ENCODE measurements at places on chromosomes 11 and 22.

DNA sequence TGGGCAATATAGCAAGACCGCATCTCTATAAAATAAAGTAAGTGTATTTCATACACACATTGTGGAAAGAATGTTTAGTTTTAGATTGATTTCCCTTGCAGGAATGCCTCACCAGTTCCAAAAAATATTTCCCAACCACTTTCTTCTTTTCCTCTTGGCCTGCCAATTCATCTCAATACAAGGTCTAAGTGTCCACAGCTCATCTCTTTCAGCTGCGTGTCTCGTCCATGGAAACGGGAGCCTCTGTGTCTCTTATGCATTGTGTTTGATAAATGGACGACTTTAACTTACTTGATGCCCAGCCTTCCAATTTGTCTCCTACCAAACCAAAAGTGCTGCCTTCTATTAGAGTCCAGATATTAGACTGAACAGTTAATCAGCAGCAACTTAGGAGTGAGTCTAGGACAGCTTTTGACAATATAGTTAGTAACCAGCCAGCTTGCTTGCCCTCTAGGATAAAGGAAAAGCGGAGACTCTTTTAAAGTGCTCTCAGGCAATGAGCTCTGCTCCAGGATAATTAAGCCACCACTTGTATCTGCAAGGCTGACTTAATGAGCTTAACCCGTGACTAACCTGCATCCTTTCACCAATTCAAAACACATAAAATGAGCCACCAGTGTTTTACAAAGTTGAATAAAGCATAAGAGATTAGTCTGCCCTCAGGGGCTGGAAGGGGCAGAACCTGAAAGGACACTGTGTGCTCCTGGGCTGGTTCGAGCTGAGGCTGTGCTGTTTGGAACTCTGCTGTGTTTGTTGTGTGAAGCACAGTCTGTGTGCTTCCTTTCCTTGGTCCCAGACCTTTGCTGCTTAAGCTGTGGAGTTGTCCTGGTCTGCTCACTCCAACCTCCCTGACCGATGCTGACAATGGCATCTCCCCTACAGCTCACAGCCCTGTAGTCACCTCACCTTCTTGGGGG lies 27.5 kb downstream of the FBXO7 start:
- H3K36me3 ChIP-seq = peaks cover 13% of the 10 kb centered on the region
- DNase-seq = no peak
- H3K4me1 ChIP-seq = peaks cover 3% of the 10 kb centered on the region
- H3K27ac ChIP-seq = no peak overlapping the region
- no peaks in the 10 kb centered on the region for H3K27me3 ChIP-seq
- H3K4me3 ChIP-seq = no peak overlapping the region

GRCh38 chr11:111774955-111775710 lies 8.9 kb upstream of the PPP2R1B start:
- no peaks in the 10 kb centered on the region for H3K36me3 ChIP-seq
- no peak for DNase-seq
- H3K27ac ChIP-seq = no peak overlapping the region
- H3K27me3 ChIP-seq = peaks cover 1% of the 10 kb centered on the region

DNA sequence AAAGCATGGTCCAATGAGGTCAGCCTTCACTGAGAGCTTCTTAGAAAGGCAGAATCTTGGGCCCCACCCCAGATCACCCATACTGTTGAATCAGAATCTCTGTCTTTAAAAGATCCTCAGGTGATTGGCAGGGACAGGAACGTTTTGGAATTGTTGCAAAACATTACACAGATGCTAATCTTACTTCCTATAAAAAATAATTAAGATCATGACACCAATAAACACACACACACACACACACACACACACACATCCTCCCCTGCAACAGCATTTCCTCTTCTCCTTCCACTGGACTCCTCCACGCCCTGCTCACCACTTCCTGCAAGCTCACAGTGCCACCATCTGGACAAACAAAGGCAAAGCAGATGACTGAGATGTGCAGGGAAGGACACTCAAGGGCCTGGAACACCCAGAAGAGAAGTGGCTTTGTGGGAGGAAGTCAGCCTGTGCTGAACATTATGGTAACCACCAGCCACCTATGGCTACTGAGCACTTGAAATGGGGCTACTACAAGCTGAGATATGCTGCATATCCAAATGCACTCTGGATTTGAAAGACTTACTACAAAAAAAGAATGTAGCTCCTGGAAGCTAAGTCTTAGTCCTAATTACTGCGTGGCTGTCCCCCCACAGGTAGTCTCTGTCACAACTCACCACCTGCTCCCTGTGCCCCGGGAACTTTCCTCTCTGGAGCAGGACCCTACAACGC lies 65.6 kb downstream of the BTG4 start:
- no peak overlapping the region for H3K27ac ChIP-seq
- peak; percentile 72 for DNase-seq
- no peaks in the 10 kb centered on the region for H3K36me3 ChIP-seq
- H3K27me3 ChIP-seq = peaks cover 2% of the 10 kb centered on the region

DNA sequence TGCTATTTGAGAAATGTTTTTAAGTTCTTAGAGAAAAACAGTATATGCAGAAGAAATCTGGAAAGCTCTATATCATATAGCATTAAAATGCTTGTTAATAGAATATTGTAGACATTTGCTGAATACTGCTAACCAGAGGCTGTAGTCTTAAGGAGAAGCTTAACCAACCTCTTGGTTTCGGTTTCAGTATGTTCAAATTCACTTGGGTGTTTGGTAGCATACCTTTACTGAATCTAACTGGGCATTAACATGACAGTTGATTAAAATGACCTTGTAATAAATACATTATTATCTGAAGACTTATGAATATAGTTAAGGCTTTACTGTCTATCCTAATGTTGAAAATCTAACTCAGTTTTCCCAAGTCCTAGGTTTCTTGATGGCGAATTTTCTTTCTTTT lies 5.4 kb downstream of the PCF11 start:
- H3K27ac ChIP-seq = no peak overlapping the region
- no peak overlapping the region for H3K4me3 ChIP-seq
- DNase-seq = no peak
- peaks cover 27% of the 10 kb centered on the region for H3K4me1 ChIP-seq
- peaks cover 11% of the 10 kb centered on the region for H3K27me3 ChIP-seq

DNA sequence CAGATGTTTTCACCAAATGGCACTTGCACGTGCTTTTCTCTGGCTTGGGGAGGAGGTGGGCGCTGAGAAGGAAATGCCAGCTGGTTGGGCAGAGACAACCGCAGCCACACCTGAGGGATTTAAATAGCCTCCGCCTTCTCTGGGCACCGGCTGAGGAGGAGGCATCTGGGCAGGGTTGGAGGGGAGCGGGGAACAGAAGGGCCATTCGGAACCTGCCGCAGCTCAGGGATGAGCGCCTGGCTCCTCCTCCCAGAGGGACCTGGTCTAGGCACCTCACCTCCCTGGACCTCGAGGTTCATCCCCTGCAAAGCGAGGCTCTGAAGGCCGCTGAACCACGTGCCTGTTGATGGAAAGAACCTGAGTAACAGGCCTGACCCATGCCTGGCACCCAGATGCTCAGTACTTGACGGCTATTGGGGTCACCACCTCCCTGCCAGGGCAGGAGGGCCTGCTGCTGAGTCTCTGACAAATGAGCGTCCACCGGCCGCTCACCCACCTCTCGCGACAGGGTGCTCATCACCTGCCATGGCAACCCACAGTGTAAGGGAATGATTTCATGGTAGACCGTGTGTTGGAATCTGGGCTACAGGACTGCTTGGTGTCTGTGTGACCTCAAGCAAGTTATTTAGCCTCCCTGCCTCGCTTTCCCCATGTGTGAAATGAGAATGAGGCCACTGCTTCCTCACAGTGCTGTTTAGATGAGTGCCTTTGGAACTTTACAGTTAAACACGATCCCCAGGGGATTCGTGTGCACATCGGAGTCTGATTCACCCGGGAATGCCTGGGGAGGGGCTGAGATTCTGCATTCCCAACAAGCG lies 2.0 kb upstream of the KDELR3 start:
- no peaks in the 10 kb centered on the region for H3K36me3 ChIP-seq
- no peak overlapping the region for H3K27ac ChIP-seq
- no peak overlapping the region for H3K4me3 ChIP-seq
- H3K4me1 ChIP-seq = peaks cover 17% of the 10 kb centered on the region
- no peak for DNase-seq
- peaks cover 12% of the 10 kb centered on the region for H3K27me3 ChIP-seq

DNA sequence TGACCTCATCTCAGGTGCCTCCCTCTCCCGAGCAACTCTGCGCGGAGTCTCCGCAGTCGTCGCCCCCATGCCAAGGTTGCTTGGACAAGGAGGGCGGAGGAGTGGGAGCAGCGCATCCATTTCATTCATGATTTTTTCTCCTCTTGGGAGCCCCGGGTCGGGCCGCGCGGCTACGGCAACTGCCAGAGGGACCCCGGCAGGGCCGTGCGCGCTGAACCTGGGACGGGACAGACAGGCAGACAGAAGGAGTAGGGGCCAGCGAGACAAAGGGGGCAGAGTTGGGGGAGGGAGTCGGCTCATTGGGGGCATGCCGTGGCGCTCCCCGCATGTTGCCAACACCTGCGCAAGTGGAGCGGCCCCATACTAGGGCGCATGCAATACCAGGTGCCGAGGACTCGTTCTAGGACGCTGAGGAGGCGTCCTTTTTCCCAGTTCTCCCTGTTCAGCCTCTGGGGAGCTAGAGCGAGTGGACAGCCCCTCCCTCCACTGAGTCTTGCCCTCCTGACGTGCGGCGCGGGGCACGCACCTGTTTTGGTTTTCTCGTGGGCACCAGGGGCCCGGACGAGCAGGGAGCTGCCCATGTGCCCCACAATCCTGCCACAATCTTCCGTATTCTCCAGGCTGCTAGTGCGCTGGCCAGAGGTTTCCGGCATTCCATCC lies 501 bp upstream of the PTPN5 start:
- H3K4me3 ChIP-seq = peak overlapping the region; percentile 90
- H3K27ac ChIP-seq = no peak overlapping the region
- peak; percentile 44 for DNase-seq
- H3K4me1 ChIP-seq = peaks cover 12% of the 10 kb centered on the region
- peaks cover 2% of the 10 kb centered on the region for H3K27me3 ChIP-seq
